CD14-positive monocyte (primary cell): ENCODE measurements at places on chromosomes 1 and 21.

DNA sequence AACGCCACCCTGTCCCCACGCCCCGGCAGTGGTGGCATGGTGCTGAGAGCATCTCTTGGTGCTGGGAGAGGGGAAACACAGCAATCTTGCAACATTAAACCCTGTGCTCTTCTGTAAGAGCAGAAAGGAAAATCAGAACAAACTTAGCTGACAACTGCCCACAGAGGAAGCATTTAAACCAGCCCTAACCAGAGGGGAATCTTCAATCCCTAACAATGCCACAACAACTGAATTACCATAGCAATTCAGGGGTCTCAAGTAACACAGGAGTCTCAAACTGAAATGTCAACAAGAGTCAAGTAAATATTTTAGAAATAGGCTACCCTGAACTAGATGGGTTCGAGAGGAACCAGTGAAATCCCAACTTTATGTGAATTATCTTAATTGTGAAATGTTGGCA is 1983.6 kb downstream of the NCAM2 start:
- DNase-seq, result no peak

- DNase-seq, result no peak
Measured at GRCh38 chr1:69073176-69073575, 494.5 kb upstream of the LRRC7 start.

GRCh38 chr1:246580497-246581370 is 14.5 kb downstream of the CNST start:
- DNase-seq, result no peak

GRCh38 chr1:156684227-156684782 is 7.1 kb upstream of the NES start:
- DNase-seq, result peak; percentile 51

GRCh38 chr1:155537193-155537592 is 25.4 kb downstream of the ASH1L start:
- DNase-seq, result no peak

DNA sequence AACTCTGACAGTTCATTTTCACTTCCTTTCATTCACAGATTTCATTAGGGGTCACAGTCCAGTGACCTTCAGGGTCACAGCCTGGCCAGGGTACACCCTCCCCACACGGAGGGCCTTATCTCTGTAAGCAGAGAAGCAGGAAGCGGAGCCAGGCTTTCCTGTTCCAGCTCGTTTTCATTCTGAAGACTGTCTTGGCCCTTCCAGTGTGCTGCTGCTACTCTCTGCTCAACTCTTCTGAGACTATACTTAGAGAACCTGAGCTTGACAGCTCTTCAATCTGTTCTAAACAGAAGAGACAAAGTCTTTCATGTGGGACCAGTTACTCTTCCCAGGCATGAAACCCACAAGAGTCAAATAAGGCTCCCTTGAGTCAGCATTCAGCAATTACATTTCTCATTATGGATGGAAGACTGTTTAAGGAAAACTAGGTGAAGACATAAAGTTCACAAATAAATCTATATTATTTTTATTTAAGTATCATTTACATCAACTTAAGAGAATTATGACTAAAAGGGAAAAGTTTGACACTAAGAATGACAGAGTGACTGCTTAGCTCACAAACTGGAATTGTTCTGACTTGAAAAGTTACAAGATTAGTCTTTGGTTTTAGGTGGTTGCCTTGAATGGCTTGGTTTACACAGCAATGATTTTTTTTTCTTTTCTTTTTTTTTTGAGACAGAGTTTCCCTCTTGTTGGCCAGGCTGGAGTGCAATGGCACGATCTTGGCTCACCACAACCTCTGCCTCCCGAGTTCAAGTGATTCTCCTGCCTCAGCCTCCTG is 4.8 kb upstream of the TDRD10 start:
- no peak for DNase-seq

DNA sequence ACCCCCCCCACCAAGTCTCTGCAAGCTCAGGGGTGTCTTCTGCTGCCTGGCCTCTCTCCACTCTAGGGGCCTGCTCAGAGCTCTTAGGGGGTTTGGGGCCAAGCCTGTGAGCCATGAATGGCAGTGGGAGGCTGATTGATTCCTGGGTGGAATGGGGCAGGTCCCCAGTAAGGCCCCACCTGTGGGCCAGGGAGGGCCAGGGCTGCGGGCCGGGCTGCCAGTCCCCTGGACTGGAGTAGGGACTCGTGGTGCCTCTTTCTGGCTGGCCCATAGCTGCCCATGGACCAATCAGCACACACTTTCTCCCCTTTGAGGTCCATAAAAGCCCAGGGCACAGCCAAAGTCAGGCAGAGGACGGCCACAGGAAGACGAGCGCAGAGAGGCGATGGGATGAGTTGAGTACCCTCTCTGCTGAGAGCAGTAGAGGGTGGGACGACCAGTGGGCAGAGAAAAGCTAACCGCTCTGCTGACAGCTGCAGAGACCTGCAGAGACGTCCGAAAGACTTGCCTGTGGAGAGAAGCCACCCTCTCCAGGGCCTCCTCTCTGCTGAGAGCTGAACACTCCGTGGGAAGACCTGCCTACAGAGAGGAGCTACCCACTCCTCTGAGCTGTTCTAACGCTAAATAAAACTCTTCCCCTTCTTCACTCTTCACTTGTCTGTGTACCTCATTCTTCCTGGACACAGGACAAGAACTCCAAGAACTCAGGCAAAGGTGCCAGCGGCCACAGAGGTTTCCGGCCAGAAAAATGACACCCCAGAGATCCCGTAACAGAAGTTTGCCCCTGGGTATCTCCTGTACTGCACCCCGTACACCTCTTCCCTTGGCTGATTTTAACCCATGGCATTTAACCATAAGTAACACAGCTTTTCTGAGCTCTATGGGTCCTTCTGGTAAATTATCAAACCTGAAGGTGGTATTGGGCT is 38.2 kb upstream of the TARDBP start:
- DNase-seq, result no peak

DNA sequence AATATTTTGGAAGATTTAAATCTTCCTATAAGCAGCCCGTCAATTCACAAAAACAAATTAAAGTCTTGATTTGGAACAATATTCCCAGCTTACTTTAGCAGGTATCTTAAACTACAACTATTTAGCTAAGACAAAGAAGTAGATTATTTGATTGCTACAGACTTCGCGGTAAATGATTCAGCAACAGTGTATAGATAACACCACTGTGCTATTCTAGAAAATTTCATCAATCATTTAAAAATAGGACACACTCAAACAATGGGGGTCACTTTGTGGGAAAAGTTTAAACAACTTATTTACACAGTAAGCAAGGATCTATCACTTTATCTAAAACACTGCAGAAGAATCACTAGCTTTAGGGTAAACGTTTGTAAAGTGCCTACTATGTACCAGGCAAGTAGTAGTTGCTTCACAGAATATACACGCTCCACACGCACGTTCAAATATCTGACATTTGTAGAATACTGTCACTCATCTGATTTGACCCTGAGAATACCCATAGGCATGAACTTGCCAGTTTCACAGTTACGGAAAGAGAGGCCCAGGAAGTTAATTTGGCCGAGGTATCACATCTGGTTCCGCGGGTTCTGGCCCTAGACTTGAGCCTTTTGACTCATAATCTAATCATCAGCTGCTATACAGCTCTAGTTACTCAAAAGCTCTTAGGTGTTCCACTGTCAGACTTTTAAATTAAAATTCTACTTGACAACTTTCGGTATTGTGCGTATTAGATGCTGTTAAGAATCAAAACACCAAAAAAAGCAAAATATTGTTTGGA is 876 bp downstream of the DENND2C start:
- DNase-seq, result no peak

- DNase-seq, result no peak
Measured at GRCh38 chr1:117511273-117511672, 94.6 kb upstream of the TENT5C start.

GRCh38 chr21:35398346-35398982 is 349.4 kb upstream of the RUNX1 start:
- DNase-seq, result no peak

DNA sequence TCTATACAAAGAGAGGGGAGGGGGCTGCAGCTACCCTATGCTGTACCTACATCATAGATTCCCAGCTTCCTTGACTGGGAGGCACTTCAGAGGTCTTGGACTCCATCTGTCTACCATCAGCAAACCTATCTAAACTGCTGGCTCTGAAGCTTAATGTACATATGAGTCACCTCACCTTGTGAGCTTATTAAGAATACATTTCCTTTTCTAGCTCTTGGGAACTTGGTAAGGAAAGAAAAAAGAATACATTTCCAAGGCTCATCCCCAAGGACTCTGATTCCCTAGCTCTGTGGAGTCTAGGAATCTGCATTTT is 50.0 kb upstream of the PRELP start:
- peak; percentile 24 for DNase-seq

DNA sequence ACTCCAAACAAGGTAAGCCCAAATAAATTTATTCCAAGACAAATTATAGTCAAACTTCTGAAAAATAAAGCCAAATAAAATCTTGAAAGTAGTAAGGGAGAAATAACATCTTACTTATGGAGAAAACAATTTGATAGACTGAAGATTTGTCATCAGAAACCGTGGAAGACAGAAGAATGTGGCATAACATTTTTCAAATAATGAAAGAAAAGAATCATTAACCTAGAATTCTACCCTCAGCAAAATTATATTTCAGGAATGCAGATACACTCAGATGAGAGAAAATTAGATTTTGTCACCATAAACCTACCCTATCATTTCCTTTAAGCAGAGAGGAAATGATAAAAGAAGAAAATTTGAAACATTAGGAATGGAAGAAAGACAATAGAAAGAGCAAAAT is 27.3 kb upstream of the PADI1 start:
- no peak for DNase-seq

- no peak for DNase-seq
Measured at GRCh38 chr1:153741986-153742385, 14.1 kb downstream of the INTS3 start.

DNA sequence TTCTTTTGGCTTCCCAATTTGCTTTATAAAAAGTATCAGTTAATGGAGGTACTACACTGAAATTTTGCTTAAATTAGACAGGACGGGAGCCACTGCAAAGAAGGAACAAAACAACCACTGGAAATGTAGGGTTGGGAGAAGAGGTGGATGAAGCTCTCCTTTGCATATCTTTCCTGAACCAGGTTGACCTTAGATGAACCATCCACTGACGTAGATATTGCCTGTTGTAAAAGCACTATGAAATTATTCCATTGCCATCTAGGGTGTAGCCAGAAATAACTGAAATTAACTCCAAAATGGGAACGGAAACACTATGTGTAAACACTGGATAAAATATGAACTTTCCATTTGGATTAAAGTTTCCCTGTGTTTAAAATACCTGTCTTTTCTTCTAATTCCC is 1.2 kb upstream of the ABL2 start:
- no peak for DNase-seq

GRCh38 chr1:172948457-172948856 is 102.3 kb downstream of the TNFSF18 start:
- no peak for DNase-seq

- no peak for DNase-seq
Measured at GRCh38 chr1:243944429-243945160, 94.6 kb upstream of the AKT3 start.

- no peak for DNase-seq
Measured at GRCh38 chr1:155472491-155473083, 90.0 kb downstream of the ASH1L start.

- no peak for DNase-seq
Measured at GRCh38 chr1:41813755-41814745, 104.7 kb downstream of the HIVEP3 start.

GRCh38 chr1:112011202-112011601 is 21.7 kb upstream of the KCND3 start:
- no peak for DNase-seq

- no peak for DNase-seq
Measured at GRCh38 chr21:25742900-25743299, 8.1 kb downstream of the GABPA start.

GRCh38 chr1:28259934-28260802 is 850 bp downstream of the SESN2 start:
- no peak for DNase-seq

GRCh38 chr1:150552128-150552910 is 3.1 kb downstream of the ADAMTSL4 start:
- DNase-seq, result peak; percentile 95

DNA sequence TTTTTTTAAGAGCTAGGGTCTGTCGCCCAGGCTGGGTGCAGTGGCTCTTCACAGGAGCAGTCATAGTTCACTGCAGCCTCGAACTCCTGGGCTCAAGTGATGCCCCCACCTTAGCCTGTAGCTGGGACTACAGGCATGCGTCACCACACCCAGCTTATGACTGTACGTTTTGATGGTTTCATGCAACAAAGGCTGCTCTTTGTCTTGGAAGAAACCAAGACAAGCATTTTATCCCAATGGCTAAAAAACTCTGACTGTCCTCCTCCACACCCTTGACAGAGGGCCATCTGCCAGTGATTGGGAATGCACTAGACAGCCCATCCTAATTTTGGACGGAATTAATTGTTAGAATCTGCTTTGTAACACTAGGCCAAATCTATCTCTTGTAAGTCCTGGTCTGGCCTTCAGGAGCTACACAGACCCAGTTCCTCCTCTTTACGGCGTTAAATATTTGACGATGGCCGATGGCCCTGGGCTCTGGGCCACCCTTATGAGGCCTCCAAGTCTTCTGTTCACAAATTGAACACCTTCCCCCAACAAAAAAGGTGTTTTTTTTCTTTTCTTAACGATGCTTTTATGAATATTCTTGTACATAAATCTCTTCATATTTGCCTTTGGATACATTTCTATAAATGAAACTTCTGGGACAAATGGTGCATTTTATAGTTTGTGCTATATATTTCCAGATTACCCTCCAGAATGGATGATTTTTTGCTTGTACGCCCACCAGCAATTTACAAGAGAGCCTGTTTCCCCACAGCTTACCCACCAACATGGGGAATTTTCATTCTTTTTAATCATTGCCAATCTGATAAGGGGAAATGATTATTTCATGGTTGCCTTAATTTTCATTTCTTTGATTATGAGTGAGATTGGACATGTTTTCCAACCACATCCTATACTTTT is 104.8 kb upstream of the SLC25A33 start:
- no peak for DNase-seq

DNA sequence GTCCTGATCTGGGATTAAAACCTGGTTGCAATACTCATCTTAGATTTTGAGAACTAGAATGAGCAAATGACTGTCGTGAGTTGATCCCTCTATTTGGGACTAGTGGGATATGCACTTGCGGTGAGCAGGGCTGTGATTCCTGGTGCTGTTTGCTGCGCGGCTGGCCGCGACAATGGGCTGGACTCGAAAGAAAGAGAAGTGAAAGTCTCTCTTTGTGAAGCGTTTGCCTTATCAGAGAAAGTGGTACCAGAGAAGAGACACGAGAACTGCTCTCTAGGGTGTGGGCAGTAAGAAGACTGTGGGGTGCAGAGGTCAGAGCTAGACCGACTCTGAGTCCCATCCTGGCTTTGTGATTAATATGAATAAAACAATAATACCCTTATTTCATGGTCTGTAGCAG is 8.6 kb downstream of the ST6GALNAC3 start:
- DNase-seq, result no peak

GRCh38 chr1:154157520-154158306 is 2.8 kb upstream of the NUP210L start:
- no peak for DNase-seq
